NCI-H1417 (cell line): ENCODE measurements at places on chromosomes 3 and 15.
A peak's percentile ranks its signal among the peaks of the same experiment; 100 is the strongest.

- DNase-seq, result no peak
Measured at GRCh38 chr3:59535791-59536221, 486.0 kb upstream of the CFAP20DC start.

DNA sequence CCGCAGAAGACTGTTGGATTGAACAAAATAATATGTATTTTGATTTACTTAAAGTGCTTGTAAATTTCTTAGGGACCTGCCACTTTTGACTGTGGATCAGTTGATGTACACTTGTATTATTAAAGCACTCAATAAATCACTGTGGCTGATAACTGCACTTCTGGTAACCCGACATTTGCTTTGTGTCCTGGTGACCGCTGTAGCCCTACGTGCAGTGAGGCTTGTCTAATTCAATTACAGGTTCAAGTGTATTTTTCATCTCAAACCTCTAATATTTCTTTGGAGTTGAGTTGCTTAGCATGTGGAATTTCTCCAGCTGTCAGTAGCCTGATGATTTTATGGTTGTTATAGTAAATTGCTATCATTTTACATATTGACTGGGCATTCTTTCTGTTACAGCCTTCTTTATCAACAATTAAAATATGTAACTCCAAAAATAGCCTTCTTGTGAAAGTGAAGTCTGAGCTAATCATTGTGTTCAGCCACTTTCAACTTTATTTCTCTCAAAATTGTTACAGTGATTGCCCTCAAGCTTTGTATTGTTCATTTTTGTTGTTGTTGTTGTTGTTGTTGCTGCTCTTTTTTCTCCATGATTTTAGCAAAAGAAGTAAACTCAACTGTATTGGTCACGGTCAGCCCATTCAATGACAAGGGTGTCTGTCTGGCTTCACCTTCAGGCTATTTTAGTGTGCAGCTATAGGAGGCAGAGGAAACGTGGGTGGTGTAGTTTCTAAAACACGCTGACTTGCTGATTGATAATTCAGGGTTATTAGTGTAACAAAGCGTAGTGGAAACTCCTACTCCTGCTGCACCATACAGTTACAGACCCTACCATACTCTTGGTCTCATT is 215.1 kb upstream of the UBE2E1 start:
- DNase-seq, result peak; percentile 19

GRCh38 chr3:195260280-195260905 is 10.6 kb downstream of the XXYLT1 start:
- peak; percentile 72 for DNase-seq

- no peak for DNase-seq
Measured at GRCh38 chr3:194775266-194775665, 89.6 kb downstream of the FAM43A start.

- no peak for DNase-seq
Measured at GRCh38 chr3:162334537-162334936, 837.9 kb downstream of the OTOL1 start.

DNA sequence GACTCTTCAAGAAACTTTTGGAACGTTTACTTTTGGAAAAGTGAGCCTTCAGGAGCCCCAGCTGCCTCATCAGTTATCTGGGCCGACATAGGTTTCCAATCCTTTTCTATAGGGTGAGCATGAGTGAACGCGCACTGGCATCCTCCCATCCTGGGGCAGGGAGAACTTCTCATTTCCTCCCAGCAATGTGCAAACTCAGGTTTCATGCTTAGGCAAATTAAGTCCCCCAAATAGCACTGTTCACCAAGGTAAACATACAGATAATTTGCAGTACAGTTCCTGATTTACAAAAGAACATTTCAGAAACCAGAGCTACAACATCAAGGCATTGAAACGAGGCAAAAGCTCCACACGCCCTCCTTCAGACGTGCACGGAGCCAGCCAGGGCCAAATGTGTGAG is 333.5 kb upstream of the NR2E3 start:
- no peak for DNase-seq

- DNase-seq, result no peak
Measured at GRCh38 chr3:178003756-178004155, 532.5 kb upstream of the KCNMB2 start.

- no peak for DNase-seq
Measured at GRCh38 chr15:79516155-79516554, 84.0 kb downstream of the MINAR1 start.

DNA sequence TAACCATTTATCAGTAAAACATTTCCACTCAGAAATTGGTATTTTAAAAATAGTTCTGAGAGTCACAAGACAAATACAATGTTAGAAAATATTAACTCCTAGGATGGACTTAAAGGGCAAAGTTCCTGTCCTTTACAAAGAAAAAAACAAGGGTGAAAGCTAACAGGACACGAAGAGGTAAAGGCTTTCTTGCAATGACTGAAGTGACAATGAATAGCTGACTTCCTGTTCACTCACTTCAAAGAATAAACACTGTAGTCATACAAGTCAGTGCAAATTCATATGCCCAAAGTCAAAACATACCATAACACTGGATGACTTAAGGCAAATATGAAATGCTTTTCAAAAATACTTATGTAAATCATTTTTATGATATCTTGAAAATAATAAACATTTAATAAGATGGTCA is 1389.8 kb upstream of the ALCAM start:
- no peak for DNase-seq

DNA sequence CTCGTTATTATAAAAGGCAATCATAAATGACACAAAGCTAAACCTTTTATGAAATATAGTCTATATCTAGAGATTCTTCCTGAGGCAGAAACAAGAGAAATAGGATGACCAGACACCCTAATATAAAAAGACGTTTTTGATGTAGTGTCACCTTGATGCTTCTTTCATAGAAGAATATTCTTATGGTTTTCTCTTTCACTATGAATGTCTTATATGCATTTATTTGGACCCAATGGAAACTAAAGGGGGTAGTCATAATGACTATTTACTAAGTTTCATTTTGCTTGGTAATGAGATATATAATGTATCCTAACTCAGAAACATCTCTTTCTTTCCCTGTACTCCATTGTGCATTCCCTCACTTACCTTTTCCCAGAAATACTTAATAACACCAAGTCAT is 393.9 kb downstream of the RAP2B start:
- no peak for DNase-seq

GRCh38 chr3:172750069-172750367 is 508 bp upstream of the ECT2 start:
- DNase-seq, result peak; percentile 11

DNA sequence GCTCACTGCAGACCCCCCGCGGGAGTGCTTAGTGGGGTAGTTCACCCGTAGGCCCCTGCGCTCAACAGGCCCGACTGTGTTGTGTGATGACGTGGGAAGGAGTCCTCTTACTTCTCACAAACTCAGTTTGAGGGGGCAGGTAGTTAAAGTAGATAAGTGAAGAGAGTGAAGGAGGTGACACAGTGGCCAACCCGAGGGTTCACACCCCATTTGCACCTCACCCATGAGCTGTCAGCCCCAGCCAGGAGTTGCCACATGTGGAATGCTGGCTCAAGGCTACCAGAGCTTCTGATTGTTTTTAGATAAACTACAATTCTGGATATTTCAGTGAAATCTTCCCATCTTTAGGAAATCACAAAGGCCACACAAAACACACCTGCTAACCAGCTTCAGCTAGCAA is 64.1 kb upstream of the ABHD17C start:
- DNase-seq, result no peak

- DNase-seq, result no peak
Measured at GRCh38 chr3:186640473-186640818, 247 bp downstream of the FETUB start.

DNA sequence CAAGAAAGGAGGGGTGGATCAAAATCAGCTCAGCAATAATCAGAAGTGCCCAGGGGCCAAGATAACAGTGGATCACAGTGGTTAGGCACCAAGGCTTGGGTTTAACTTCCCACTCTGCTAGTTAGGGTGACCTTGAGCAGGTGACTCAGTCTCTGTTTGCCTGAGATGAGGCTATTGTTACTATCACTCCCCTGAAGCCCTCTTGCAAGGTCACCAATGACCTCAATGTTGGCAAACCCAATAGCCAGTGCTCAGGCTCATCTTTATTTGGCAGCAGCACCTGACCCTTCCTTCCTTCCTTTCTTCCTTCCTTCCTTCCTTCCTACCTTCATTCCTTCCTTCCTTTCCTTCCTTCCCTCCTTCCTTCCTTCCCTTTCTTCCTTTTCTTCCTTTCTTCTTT is 102.4 kb upstream of the HACD2 start:
- no peak for DNase-seq

DNA sequence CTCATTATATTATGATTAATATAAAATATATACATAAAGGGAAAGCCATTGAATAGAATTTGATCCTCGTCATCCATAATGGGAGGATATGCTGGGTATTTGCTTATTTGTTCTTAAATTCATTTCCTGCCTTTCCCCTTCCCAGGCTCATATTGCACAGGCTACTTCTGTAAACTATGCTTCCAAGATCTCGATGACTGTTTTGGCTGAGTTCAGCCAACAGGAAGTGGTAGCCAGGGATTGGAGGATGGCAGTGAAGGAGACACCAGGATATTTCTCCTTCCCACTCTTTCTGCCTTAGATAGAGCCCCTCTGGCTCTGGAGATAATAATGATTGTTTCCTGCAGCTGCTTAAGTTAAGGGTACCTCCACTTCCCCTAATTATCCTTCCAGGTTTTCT is 44.3 kb upstream of the DYNC1LI1 start:
- DNase-seq, result no peak

DNA sequence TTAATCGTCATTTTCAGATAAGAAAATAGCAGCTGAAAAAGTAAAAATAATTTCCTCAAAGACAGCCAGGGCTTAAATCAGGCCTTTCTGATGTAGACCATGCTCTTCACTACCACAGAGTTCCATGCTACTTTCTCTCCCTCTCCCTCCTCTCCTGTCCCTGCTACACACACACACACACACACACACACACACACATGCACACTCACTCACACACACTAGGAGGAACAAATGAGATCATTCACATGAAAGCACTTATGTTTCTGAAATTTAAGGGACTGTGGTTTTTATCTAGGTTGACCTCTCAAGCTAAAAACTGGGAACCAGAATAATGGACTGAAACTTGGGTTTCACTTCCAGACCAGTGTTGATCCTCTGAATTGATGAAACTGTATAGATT is 4.1 kb upstream of the PSMA4 start:
- DNase-seq, result no peak

GRCh38 chr3:99931059-99931458 is 113.4 kb downstream of the CMSS1 start:
- DNase-seq, result no peak
